ENCODE measurements at places on chromosomes 1 and 21. TPM values are rescaled to one million over a fixed set of nuclear protein-coding genes. Genes with fewer than 3 reads are reported as not detected.

- peaks cover 5% of the 10 kb centered on the region for H3K27me3 ChIP-seq
- no peak overlapping the region for H3K4me3 ChIP-seq
- H3K36me3 ChIP-seq: no peaks in the 10 kb centered on the region
- no peaks in the 10 kb centered on the region for H3K4me1 ChIP-seq
Observed at GRCh38 chr1:68339505-68339904, 107.2 kb upstream of the WLS start.

DNA sequence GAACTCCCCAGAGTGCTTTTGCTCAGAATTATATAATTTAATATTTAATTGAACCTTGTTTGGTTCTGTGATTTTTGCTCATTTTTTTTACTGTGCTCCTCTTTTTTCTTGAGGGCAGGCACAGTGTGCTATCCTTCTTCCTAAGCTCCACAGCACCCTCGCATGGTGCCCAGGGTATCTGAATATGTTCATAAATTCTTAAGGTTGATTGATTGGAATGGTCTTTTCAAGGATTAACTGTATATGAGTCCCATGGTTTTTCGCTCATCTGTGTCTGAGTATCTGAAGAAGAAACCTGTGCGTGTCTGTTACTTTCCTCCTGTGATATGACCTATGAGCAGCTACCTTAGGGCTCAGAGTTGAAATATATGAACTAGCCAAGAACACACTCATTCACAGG is 393.7 kb downstream of the HLX start:
- no peak for DNase-seq
- H3K27ac ChIP-seq: no peak overlapping the region
- no peaks in the 10 kb centered on the region for H3K4me1 ChIP-seq
- peaks cover 3% of the 10 kb centered on the region for H3K27me3 ChIP-seq

DNA sequence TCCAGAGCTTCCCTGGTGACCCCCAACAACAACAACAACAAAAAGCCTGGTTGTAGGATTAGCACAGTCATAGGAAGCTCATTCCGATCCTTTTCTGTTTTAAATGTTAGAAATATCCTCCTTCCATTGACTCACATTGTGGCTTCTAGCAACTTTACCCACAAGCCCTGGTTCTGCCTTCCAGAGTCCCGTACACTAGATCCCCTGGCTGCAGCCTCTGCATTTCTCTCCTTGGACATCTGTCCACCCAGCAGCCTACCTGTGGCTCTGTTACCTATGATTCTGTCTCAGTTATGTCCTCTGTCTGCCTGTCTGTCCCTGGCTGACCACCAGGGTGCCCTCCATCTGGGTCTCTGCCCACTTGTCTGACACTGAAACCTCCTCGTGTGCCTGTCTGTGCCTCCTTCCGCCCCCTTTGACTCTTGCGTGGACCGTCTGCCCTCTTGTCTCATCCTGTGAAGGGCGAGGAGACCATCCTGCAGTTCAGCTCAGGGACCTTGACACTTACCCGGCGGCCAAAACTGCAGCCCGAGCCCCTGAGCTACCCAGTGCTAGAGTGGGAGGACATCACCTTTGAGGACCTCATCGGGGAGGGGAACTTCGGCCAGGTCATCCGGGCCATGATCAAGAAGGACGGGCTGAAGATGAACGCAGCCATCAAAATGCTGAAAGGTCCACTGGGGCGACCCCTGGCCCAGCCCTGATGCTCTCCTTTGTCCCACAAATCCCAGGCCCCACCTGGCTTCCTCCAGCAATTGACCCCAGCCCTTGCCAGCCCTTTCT is 16.1 kb downstream of the TIE1 start:
- H3K4me3 ChIP-seq: no peak overlapping the region
- no peak for DNase-seq
- no peak overlapping the region for H3K27ac ChIP-seq
- no peaks in the 10 kb centered on the region for H3K36me3 ChIP-seq
- H3K4me1 ChIP-seq: no peaks in the 10 kb centered on the region
- H3K27me3 ChIP-seq: no peaks in the 10 kb centered on the region

GRCh38 chr1:204407295-204407971 is 4.2 kb downstream of the PPP1R15B start:
- peak overlapping the region; percentile 98 for H3K27ac ChIP-seq
- peak overlapping the region; percentile 99 for H3K4me3 ChIP-seq
- peaks cover 24% of the 10 kb centered on the region for H3K4me1 ChIP-seq
- H3K27me3 ChIP-seq: no peaks in the 10 kb centered on the region
- no peak for DNase-seq

Gene TESK2
- 4.6 TPM for total RNA-seq
